ENCODE measurements at places on chromosomes 6 and 20.

- no peak for DNase-seq
Observed at GRCh38 chr6:166415306-166415705, 32.6 kb upstream of the MPC1 start.

DNA sequence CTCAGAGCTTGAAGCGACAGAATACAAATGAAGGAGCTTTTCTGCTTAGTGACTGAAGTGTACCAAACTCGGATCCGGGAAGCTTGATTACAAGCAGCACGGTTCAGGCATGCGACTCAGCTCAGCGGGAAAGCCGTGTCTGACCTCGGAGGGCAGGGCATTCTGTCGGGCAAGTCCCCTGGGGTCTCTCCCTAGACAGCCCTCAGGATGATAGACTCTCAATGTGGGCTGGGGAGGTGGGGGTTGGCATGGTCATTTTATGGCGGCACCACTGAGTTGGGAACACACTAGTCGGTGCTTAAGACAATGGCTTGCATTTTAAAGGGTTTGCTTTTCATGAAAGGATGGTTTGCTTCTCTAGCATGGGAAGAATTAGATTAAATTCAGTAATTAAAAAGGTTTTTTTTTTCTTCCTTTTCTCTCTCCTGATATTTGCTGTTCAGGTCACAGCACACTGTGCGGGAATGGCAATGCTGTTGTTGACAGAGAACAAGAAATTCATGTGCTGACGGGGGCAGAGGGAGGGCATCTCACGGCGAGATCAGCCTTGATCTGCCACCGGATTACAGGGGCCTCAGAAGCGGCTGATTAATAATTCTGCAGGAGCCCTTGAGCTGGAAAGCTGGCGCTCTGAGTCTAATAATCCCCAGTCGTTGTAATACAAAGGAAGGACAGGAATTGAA, 80.7 kb upstream of the TRAF3IP2 start:
- DNase-seq: no peak

DNA sequence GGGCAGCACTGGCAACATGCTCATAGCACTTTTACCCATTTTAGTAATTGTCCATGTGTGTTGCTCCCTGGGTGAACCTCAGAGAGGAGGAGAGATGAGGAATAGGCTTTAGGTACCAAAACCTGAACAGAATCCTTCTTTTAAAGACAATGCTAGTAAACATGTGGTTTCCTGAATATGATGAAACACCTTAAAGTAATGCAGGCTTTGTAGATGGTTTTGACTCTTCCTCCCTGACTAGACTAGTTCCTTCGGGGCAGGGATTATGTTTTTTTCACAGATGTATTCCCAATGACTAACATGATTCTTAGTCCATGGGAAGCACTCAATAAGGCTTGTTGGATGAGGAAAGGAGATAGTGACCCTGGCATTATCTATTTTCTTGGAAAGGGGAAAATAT, 367.6 kb upstream of the JAG1 start:
- no peak for DNase-seq

DNA sequence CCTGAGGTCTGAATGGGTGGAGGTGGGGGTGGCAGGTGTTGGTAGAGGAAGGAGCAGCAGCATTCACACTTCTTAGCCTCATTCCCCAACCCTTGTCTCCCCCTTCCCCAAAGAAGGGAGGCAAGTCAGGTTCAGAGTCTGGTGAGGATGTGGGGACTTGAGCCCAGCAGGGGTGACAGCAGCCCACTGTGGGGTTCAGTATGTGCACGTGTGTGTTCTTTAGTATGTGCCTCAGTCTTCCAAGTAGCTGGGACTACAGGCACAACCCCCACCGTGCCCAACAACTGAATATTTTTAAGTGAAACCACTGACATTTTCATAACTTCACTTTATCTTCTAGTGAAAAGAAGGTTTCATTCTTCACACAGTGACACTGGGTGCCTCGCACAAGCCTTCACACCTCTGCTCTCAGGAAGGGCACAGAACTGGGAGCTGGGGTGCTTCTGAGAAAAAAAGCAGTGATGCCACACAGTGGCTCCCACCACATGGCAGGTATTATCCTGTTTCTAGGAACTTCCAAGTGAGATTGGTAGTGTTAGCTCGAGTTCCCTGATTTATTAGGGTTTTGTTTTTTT, 33.4 kb upstream of the PRELID3B start:
- DNase-seq: no peak

DNA sequence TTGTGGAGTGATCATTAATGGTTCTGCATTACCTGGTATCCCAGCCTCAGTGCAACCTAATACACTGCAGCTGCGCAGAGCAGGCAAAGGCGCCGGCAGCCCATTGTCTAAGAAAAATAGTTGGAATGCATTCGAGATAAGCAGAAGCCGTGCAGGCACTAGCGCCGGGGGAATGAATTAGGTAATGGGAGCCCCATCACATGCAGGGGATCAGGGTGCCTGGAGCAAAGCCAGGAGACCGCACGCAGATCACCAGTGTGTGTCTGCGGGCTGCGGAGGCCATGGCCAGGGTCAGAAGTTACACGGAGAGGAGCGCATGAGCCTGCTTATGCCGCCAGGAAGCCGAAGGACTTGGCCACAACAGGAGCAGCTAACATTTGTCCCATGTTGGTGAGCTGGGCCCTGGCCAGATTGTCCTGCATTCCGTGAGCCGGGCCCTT, 156.8 kb downstream of the DLL1 start:
- DNase-seq: no peak

All from amniotic stem cell (primary cell).